NCI-H1417 treated with DMSO at 0.1 percent for 48 hours (cell line): ENCODE measurements at places on chromosomes 2 and 18.

DNA sequence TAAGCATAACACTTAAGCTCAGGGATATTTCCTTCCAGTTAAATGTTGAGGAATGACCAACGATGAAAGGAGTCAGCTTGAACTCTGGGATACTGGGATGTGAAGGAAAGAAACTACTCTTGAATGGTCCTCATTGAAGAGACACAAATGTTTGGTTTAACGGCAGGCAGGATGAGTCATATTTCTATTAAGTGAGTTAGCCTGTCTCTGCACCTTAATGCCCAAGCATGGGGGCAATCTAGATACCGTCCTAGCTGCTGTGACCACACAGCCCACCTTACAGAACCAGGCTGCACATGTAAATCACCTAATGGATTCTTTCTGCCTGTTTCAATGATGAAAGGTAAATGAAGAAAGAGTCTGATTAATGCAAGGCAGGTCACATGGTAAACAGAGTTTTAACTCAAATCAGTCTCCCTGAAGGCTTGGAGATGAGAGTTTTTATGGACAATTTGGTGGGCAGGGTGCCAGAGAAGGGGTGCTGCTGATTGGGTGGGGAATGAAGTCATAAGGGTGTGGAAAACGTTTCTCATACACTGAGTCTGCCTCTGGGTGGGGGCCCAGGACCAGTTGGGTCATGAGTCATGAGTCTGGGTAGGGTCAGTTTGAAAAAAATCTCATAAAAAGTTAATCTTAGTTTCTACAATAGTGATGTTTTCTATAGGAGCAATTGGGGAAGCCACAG is 144.6 kb upstream of the MMADHC start:
- no peak for DNase-seq

- DNase-seq = no peak
Observed at GRCh38 chr2:216663106-216663505, 29.9 kb downstream of the IGFBP2 start.

GRCh38 chr2:88097192-88097591 is 29.6 kb downstream of the SMYD1 start:
- no peak for DNase-seq

DNA sequence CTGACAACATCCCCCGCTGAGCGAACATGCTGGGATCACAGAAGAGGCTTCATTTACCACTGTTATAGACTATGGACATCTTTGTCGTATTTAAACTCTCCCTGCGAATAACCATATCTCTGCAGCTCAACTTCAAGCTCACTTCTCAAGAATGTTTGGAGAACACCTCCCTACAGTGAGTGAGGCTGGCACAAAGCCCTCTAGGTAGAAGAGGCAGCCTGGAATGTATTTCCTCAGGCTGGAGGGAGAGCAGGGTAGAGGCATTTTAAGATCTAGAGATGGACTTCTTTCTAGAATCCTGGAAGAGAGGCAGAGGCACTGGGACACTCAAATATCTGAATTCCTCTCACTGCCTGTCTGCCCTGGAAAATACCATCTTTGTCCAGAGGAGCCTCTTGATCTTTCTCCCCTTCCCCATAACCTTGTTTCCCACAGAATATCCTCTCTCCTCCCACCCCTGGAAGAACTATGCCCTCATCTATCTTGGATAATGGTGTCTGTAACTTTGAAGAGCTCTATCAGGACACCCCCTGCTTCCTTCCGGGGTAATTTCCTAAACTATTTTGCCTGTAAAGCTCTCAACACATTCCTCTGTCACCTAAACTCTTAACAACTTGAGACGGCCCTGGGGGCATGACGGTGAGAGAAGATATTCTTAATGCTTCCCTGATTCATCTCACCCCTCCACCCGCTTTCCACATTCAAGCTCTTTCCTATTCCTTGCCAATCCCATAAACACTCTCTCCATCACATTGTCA is 2.4 kb upstream of the ANTXR1 start:
- no peak for DNase-seq

- no peak for DNase-seq
Observed at GRCh38 chr2:109471658-109472057, 142.1 kb downstream of the SEPTIN10 start.

GRCh38 chr2:26816893-26817292 is 31.0 kb downstream of the CENPA start:
- no peak for DNase-seq
